ENCODE measurements at places on chromosomes 11 and 22.

GRCh38 chr11:68838572-68838964 is 3.1 kb downstream of the CPT1A start:
- no peak for DNase-seq

DNA sequence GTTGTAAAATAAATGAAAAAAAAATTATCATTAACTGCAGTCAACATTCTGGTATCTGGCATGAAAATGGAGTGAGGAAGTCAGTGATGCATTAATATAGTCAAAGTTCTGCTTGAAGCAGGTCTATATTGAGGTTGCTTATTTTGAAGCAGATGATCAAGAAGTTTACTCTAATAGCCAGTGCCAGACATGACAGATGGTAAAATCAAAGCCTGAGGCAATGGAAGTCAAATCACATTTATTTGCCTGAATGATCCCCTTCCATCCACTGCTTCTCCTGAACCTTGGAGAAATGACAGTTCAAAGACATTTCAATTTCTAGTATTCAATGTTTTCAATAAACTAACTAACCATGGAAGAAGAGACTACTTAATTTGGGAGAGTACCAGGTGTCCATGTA is 430.0 kb downstream of the FAM181B start:
- DNase-seq = no peak

DNA sequence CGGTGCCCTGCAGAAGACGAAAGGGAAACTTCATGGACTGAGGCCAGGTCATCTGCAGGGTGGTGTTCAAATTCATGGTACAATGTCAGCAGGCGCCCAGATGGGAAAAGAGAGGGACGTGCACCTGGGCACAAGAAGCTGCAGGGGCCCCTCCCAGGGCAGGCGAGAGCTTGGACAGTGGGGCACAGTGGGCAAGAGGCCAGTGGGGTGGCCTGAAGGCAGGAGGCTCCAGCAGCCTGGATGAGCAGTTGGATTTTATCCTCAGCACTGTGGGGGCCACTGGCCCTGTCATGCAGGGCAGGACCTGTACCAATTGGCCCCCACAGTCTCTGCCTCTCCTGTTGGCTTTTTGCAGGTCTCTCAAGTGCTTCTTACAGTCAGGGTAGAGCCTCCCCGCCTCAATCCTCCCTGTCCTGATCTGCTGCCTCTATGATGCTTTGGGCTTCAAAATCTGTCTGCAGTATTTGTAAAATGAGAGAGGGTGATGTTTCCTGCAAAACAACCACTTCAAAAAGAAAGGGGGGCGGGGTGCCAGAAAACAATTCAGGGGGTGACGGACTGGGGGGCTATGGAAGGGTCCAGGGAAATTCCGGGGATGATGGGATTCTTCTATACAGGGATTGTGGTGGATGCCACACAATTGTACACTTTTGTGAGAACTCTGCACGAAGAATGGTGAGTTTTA is 1.7 kb upstream of the BID start:
- no peak for DNase-seq

DNA sequence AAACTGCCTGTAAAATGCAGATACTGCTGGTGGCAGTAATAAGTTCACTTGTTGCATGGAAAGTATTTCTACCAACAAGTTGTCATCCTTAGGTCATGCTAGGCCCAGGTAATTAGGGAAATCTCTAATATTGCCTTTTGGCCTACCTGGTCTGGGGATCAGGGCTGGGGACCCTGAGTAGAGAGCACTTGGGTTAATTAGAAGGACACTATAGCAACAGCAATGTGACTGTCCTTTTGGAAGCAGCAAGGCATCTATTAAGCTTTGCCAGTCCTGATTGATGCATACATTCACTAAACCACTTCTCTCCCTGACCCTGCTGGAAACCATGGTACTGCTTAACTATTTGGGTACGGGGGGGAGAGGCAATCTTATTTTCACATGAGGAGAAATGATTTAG is 86.5 kb upstream of the GNAZ start:
- no peak for DNase-seq

DNA sequence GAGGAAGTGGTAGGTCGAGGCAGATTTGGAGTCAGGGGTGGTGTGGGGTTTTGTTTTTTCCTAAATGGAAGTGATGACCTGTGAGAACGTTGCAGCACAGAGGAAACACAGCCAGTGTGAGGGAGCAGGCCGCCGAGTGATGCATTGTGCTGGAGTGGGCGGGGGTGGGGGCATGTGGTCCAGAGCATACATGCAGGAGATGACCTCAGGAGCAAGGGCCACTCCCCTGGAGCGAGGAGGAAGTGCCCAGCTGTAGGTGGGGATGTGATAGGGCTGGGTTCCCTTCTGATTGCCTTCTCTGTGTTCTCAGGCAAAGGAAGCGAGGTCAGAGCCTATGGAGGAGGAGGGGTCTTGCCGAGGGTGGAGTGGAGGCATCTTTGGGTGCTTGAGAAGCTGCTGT is 81.4 kb downstream of the PPP6R3 start:
- DNase-seq = peak; percentile 91
